A549 treated with ZK216348 at 1 μM for 4 hours (cell line): ENCODE measurements at places on chromosomes 2 and 18. TPM values are rescaled to one million over a fixed set of nuclear protein-coding genes. Genes with fewer than 3 reads are reported as not detected.

Gene POMC
- total RNA-seq: not detected in 5 replicates

Gene PDE1A
- 0.07 to 0.43 TPM (median 0.15 TPM) in 5 replicates for total RNA-seq

Gene CCDC148
- 0.17 to 0.81 TPM (median 0.40 TPM) in 4 of 5 replicates, not detected in the other for total RNA-seq

Gene FBXO41
- 3.9 to 6.6 TPM (median 6.2 TPM) in 5 replicates for total RNA-seq

Gene SNTG2
- not detected in 5 replicates for total RNA-seq
